ENCODE measurements at places on chromosomes 4 and X. TPM values are rescaled to one million over a fixed set of nuclear protein-coding genes. Genes with fewer than 3 reads are reported as not detected.

Gene ZNF630
- total RNA-seq, result 1.5 TPM

Gene GNRHR
- not detected for total RNA-seq

Gene SERTM2
- 1.9 TPM for total RNA-seq

Gene SYNPO2
- total RNA-seq, result 7.0 TPM

Gene USP51
- 2.5 TPM for total RNA-seq

Gene MAGEA4
- total RNA-seq, result not detected

Gene OTC
- not detected for total RNA-seq

Gene MAGEA2
- not detected for total RNA-seq

Gene RPL10
- 2,853 TPM for total RNA-seq

Gene USP17L20
- total RNA-seq, result not detected

Gene SH3RF1
- total RNA-seq, result 31.9 TPM

Gene SCRG1
- total RNA-seq, result 0.33 TPM

Gene SMR3A
- total RNA-seq, result not detected

Gene NWD2
- total RNA-seq, result not detected

Gene ADH7
- total RNA-seq, result not detected

Gene PABPC1L2A
- total RNA-seq, result not detected

Gene FAM53A
- total RNA-seq, result 3.1 TPM

Gene GLRA3
- under 0.01 TPM for total RNA-seq

Gene DKC1
- total RNA-seq, result 36.5 TPM

Gene TMPRSS11F
- total RNA-seq, result not detected

Gene EDA2R
- 12.6 TPM for total RNA-seq

Gene CLGN
- 29.0 TPM for total RNA-seq

Gene NALF2
- not detected for total RNA-seq

Data from uterine smooth muscle cell (primary cell).